ENCODE measurements at places on chromosomes 2 and 18.

- no peak for DNase-seq
Observed at GRCh38 chr2:40625849-40626248, 174.0 kb upstream of the SLC8A1 start.

DNA sequence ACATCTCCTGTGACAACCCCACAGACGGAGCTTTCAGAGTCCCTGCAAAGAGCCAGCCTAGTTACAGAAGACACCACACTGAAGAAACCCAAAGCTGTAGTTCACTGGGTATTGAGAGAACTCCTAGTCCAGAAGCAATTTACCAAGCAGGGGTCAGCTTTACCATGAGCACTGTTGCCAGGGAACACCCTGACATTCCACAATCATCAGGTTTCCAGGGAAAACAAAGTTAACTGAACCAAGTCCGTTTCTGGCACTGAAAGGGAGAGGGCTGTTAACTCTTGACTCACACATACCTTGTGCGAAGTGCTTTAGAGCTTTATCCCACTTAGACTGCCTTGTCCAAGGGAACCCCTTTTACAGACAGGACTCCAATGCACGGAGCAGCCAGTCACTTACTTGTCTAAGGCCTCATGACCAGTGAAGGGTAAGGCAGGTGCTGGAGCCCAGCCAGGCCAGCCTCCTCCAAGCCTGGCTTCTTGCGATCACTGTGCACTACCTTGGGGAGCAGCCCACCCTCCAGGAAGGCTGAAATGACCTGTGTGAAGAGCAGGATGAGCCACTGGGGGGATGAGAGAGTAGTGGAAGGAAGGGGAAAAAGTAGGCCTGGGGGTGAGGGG is 53.9 kb downstream of the REEP1 start:
- DNase-seq = no peak

DNA sequence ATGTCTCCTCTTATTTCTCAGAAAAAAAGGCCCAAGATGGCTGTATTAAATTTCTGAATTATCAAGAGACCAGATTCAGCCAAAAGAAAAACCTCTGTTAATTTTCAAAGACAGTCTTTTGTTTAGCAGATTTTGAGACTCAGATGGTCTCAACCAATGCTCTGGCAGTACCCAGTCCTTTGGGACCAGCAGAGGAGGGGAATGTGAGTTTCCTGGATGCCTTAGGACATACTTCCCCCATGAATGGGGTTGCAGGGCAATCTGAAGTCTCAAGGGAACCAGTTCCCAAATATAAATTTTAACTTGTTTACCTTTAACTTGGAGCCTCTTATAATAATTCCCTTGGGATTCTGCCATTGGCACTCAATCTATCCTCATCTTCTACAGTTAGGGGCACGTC is 107.8 kb upstream of the ZNF521 start:
- no peak for DNase-seq

GRCh38 chr2:148545390-148546256 is 98.9 kb upstream of the EPC2 start:
- DNase-seq = peak; percentile 50

DNA sequence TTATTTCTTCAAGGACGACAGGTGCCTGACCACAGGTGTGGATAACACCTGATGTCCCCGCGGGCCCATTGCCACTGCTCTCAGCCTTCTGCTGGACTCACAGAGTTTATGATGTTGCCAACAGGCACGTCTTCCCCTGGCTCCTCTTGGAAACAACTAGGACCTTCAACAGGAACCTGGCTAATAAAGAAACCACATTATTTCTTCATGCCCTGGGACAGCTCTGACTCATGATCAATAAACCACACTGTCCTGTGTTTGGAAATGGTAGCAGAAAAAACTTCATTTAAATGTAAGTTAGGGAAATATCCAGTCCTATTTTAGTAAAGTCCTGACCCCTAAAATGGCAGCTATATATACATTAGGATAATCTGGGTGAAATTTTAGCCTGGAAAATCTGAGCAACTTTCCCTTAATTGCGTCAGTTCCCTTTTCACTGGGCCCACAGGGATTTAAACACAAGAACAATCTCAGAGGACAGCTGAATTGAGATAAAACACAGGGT is 158.9 kb downstream of the VAPA start:
- DNase-seq = no peak

DNA sequence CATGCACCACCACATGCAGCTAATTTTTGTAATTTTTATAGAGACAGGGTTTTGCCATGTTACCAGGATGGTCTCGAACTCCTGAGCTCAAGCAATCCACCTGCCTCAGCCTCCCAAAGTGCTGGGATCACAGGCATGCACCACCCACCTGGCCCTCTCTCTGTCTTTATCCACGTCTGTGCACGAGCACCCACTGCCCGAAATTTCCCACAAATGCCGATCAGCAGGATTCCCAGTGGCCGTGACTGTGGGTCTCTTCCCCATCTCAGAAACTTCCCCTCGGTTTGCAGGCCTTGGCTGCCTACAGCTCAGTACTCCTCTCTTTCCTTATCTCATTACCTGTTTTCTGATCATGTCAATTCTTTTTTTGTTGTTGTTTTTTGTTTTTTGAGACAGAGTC is 217.3 kb downstream of the TTC32 start:
- DNase-seq = no peak

GRCh38 chr2:8577573-8577972 is 104.3 kb upstream of the ID2 start:
- no peak for DNase-seq

DNA sequence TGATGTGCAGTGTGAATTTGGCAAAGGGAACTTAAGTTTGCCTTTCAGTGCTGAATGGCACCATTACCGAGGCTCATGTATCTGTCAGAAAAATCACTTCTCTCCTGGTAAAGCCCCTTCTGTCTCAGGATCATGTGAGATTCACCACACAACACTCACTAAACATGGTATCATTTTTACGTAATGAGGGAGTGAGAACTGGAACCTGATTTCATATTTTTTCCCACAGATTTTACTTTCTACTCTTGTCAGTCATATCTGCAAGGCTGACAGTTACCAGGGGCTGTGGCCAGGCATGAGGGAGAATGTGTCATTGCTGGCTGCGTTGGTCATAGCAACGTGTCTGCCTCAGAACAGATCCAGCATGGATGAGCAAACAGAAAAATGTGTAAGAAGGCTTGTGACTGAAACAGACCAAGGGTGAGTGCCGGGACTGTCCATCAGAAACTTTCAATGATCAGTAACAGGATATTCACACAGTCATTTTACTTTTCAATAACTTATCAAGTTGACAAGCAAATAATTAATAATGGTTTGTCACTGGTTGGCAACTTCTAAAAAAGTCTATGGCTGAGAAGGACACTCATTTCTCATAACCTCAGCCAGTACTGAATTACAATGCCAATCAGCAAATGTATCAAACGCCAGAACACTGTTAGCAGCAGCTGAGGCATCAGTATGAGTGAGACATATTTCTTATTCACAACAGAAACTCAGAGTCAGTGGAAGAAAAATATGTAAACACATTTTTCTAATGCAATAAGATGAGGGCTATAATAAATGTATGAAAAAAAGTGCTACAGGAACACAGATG is 100.5 kb downstream of the CDC42EP3 start:
- no peak for DNase-seq

GRCh38 chr2:100264121-100264520 is 58.2 kb downstream of the LONRF2 start:
- no peak for DNase-seq

DNA sequence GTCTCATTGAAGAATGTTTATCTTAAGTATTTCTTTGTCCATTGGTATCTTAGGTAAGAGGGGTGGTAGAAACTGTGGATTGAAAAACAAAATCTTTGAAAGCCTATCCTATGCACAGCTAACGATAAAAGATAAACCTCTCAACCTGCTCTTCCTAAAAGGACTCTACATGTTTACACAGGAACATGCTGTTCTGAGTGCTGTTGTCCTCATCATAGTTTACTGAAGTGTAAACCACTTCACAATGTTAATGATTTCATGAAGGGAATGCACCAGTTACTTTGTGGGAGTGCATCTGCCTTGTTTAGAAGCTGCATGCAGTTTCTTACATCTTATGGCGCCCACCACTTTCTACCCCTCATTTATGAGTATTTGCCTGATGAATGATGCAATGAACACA is 1.2 kb downstream of the ACMSD start:
- DNase-seq = no peak

- DNase-seq = no peak
Observed at GRCh38 chr18:77098538-77099174, 33.9 kb downstream of the MBP start.

- no peak for DNase-seq
Observed at GRCh38 chr2:97701186-97701585, 12.2 kb upstream of the ZAP70 start.

GRCh38 chr2:190640117-190640516 is 8.8 kb upstream of the NAB1 start:
- no peak for DNase-seq

DNA sequence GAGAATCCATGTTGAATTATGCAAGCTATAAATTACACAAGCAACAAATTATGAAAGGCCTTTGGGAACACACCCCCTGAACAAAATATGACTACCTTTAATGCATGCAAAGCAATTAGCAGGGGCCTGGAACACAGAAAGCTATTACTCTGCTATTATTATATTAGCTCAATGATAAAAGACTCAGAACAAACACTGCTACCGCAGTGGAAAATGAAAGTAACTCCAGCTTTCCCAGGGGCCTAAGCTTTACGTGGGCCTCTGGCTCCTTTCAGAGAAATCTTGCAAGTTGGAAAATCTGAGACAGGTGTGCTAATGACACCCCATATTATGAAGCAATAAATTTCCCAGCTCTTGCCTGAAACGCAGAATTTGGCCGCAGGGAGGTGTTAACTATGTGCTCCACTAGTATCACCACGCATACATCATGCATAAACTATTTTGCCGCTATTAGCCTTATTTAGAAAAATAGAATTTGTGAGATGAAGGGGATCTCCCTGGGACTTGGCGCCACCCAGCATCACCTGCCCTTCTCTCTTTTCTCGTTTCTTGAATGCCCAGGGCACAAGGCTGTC is 321.6 kb upstream of the LYPD1 start:
- no peak for DNase-seq

- DNase-seq = no peak
Observed at GRCh38 chr2:128714851-128715312, 396.2 kb upstream of the HS6ST1 start.

GRCh38 chr2:219571311-219572236 is at the start of gene OBSL1:
Gene OBSL1 (minus strand): TSS chr2:219571539. CDS start chr2:219571232, 307 bp downstream.
- DNase-seq = peak; percentile 75

- DNase-seq = no peak
Observed at GRCh38 chr2:43049836-43050801, 176.3 kb downstream of the ZFP36L2 start.
